ENCODE measurements at places on chromosomes 1 and 21.
A peak's percentile ranks its signal among the peaks of the same experiment; 100 is the strongest.

DNA sequence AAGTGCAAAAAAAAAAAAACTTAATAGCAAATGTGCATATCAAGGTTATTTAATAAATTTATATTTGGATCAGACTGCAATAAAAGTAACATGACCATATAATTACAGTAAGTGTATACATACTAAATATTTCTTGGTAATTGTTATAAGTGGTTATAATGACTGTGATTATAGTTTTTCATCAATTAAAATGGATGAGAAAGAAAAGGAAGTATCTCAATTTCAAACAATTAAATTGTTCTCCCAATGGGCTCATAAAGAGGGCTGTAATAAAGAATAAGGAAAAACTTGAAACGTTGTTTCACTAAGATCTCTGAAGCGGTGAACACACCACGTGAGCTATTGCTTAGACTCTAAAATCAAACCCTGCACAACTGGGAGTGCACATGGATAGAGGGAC, 104.1 kb downstream of the CDC42BPA start:
- DNase-seq, result no peak

DNA sequence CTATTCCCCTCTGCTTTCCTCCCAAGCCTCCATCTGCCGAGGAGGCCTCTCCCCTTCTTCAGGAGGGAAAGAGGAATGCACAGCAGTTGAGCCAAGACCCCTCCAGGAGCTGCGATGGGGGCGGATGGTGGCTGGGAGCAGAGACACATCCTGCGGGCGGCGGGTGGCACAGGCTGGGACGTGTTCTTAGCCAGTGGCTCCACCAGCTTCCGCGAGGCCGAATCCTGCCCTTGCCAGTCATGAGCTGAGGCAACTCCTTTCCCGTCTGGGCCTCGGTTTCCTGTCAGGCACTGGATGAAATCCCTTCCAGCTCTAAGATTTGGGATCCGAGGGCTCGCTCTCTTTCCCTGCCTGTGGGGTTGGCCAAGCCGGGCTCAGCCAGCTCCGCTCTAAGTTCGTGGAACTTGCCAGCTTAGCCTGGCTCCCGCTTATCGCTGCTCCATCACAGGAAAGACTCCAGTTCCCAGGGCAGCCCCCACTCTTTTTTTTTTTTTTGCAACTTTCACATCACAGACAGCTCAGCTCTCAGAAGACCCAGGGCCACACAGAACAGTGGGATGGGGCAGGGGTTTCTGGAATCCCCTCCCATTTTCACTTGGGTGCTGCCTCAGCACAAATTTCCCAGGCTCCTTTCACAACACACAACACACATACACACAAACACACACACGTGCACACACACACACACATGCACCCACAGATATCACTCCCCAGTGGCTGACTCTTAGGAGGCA, 506 bp downstream of the MYOM3 start:
- no peak for DNase-seq

DNA sequence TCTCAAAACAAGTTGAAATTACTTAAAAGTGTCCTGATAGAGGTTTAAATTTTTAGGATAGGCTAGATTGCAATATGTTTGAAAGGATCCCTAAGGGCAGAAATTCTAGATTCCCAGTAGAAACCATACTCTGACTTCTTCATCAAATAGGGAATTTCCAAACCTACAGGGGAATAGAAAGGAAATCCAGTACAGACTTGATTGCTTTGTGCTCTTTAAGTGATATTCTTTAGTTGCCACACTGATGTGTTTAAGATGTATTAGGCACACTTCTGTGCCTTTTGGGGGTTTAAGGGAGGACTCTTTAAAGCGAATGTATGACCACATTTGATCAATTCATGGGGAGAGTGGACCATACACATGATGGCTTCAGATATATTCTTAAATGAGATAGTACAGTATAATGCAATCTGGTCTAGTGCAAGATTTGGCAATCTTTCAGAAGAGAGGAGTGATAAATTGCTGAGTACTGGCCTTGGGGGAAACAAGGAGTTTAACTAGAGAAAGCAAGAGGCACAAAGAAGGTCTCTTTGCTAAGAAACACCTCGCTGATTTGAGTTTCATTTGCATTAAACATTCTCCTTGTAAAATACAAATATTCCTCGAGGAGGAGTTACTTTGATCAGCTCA, 268.8 kb upstream of the NR5A2 start:
- no peak for DNase-seq

GRCh38 chr1:244573768-244574167, 79.2 kb upstream of the DESI2 start:
- DNase-seq, result no peak

DNA sequence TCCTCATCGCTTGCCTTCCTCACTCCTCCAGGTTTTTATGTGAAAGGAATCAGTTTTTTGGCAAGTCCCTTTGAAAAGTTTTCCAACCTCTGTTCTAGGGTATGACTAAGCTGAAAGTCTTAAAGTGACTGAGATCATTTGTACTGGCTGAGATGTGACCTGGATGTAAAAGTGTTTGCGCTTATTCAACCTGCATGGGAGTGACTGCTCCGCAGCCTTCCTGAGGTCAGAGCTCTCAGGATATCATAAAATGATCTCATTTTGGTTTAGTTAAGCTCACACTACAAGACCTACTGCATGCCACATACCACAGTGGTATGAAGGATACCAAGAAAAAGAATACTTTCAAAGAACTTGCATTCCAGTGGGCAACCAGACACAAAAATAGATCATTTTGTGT, 29.8 kb upstream of the TADA1 start:
- DNase-seq, result no peak

DNA sequence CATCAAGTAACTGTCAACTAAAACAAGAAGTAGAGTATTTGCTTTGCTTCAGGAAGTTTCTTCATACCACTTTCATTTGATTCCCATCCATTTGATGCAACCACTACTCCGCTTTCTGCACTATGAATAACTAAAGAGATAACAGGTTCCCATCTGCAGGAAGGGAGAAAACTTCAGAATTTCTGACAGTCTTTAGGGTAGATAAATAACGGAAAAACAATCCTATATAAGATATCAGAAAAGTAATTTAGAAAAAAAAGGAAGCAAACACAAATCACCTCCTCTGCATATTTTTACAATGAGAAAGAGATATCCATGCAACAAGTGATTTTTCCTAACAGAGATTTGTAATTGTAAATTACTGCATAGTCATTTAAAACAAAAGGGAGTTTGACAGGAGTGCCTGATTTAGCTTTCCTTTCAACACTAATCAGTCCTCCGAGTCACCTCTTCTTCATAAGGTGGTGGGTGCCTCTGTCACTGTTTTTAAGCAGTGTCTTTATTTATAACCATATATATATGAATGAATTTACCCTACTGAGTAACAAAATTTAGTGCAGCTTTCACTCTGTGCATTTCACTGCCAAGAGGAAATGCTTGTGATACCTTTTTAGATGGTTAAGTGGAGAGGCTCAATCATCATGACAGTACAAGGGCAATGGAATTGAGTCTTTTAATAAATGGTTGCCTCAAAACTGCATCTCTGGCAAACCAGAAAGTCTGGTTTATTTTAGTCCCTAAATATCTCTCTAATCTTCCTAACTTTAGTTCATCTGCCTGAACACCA, 1920.4 kb downstream of the MRPL39 start:
- DNase-seq, result no peak

GRCh38 chr1:1004780-1005697, 5.1 kb upstream of the HES4 start:
- DNase-seq, result no peak

DNA sequence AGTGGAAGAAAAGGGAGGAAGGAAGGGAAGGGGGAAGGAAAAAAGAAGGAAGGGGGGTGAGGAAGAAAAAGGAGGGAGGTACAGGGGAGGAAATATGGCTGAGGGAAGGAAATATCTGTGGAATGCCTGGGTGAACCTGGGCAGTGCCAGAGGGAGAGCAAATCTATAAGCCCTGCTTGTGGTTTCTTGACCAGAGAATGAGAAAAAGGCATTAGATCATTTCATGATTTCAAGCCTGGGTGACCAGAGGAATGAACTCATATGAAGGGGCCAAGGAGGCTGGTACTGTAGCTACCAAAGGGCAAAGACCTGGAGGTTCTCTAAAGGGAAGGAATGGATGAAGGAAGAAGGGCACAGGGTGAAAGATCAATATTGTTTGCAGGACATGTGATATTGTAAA, 31.4 kb downstream of the GNG12 start:
- DNase-seq, result no peak

GRCh38 chr1:63973005-63973419, 199.2 kb downstream of the ROR1 start:
- DNase-seq, result no peak

DNA sequence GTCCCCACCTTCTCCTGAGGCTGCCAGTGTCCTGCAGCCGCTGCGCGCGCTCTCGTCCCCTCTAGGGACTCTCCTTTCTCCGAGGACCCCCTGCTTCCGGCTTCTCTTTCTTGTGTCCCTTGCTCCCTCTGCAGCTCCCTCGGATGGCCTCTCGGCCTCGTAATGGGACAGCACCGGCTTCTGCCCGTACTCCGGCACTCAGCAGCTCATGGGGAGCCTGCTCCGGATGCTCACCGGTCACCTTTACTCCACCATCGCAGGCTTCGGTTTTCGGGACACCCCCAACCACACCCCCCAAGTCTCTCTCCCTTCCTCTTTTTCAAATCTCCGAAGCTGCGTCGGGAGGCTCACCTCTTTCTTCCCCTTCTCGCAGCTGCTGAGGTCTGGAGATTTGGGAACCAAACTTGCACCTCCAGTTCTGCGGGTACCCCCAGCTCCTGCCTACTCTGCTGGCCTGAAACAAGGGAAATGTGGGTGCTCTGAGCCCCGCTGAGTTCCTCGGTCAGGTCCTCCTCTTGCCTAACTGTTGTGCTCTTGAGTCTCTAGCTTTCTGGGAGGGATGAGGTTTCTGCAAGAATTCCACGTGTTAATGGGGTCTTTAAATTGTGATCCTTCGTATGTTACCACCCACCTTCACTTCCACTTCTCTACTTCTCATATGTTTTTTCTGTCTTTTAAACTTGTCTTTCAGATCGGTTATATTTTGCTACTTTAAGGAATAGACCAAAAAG, 930 bp downstream of the CDC14A start:
- peak; percentile 73 for DNase-seq

- no peak for DNase-seq
Observed at GRCh38 chr1:1050577-1051052, 23.5 kb downstream of the RNF223 start.

GRCh38 chr1:209012443-209013196, 570.9 kb upstream of the CAMK1G start:
- DNase-seq, result no peak

GRCh38 chr1:7574121-7575040, 196.7 kb upstream of the VAMP3 start:
- DNase-seq, result no peak

- no peak for DNase-seq
Observed at GRCh38 chr21:41651830-41652229, 115.0 kb downstream of the RIPK4 start.

GRCh38 chr1:41342774-41343355, 18.4 kb upstream of the FOXO6 start:
- no peak for DNase-seq

GRCh38 chr21:45991606-45992300, 10.2 kb downstream of the COL6A1 start:
- DNase-seq, result no peak

GRCh38 chr1:208153386-208153785, 90.8 kb downstream of the PLXNA2 start:
- DNase-seq, result no peak

- peak; percentile 57 for DNase-seq
Observed at GRCh38 chr1:240732390-240732789, 120.4 kb upstream of the GREM2 start.

DNA sequence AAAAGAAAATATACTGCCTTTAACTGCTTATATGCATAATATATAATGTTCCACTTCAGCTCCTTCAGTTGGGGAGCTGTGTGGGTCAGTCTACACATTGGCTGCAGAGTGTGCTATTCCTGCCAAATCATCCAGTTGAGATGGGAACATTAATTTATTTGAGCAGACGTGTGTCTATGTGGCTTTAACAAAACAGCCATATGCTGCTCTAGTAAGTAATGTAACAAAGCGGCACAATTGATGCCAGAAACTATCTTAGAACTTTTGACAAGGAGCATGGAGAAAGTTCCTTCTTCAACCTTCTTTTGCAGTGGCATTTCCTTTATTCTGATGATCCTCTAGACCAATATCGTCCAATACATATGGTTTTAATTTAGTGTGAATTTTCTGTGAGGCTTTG, 285.9 kb upstream of the C1orf87 start:
- DNase-seq, result no peak

DNA sequence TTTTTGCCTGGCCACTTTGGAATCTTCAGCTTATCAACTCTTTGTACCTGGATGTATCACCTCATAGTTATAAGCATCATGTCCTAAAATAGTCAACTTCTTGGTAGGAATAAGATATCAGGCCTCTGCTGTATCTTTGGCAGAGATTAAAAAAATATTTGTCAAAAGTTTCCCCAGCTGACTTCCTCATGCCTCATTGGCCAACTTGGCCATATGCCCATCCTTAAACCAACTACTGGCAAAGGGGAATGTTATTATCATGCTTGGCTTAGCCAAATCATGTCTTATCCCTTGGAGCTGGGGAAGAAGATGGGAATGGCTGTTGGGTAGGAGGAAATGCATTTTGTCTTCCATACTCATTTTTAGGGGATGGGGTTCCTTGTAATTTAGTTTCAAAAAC, 23.4 kb downstream of the NFASC start:
- no peak for DNase-seq

DNA sequence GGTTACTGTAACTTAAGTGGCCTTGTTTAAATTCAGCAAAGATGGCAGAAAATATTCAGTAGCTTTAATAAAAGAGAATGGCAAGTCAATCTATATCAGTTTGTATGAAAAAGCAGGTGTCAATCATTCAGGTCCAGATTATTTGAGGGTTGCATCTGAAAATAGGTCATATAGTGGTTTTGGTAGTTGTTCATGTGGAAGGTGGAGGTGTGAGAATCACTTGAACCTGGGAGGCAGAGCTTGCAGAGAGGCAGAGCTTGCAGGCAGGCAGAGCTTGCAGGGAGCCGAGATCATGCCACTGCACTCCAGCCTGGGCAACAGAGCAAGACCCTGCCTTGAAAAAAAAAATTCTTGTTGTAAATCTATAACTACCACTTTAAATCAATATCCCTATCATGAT, 88.6 kb downstream of the ZSWIM5 start:
- DNase-seq, result no peak

DNA sequence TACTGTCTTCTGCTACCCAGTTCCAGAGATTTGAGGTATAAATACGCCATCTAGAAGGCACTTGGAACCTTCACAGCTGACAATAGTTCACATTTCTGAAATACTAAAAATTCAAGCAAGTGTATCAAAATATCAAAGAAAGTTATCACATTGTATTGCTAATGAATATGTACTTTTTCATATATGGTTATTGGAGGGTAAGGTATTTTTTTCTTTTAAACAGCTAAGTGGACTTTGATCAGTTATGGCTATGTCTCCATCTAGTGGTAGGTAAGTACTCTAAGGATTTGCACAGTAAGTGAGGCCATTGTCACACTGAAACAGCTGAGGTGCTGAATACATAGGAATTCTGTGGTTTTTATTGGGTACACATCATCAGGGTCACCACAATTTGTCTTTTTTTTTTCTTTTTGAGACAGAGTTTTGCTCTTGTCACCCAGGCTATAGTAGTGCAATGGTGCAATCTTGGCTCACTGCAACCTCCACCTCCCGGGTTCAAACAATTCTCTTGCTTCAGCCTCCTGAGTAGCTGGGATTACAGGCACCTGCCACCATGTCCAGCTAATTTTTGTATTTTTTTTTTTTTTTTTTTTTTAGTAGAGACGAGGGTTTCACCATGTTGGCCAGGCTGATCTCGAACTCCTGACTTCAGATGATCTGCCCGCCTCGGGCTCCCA, 49.1 kb upstream of the CR2 start:
- peak; percentile 79 for DNase-seq
